ENCODE measurements at places on chromosomes 7 and 10.

DNA sequence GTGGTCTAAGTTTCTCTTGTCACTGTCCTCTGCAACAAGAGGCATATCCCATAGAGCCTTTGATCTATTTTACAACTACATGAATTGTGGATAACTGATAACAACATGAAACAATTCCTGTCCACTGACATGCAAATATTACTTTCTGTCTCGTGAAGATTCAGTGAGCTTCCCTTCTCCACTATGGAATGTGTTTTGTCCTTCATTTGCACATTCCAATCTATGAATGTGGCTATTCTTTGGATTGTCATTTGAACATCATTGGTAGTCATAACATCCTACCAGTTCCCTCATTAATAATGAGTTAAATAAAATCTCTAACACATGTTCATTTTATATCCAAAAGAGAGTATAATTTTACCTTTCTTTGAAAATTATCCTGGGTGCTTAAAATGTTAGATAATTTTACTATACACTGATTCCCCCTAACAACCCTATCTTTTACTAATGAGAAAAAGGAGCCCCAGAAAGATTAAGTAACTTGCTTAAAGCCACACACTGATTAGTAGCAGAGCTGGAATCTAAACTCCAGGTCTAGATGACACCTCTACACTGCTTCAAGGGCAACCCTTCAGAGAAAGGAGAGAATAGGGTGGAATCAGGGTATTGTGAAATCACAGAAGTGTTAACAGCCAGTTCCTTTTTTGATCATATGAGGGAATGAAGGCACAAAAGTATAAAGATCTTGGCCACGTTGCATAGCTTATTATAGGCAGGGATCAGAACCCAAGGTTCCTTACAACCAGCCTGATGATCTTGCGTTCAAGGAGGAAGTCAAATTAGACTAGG lies 39.1 kb downstream of the PDE1C start:
- DNase-seq, result no peak

DNA sequence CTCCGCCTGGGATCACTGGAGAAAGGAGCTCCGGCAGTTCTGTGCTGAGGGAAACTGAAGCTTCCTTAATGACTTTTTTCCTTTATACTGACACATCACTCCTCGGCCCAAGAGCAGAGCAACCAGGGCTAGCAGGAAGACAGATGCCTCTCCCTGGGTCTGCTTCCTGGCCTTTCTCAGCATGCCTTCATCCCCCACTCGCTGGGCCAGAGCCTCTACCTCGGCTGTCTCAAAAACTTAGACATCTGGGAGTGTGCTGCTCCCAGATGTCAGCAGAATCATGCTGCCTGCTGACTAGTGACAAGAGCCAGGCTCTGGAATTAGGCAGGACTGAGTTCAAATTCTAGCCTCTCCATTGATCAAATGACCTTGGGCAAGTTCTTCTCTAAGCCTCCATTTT lies 24.4 kb upstream of the LRRC4 start:
- no peak for DNase-seq

DNA sequence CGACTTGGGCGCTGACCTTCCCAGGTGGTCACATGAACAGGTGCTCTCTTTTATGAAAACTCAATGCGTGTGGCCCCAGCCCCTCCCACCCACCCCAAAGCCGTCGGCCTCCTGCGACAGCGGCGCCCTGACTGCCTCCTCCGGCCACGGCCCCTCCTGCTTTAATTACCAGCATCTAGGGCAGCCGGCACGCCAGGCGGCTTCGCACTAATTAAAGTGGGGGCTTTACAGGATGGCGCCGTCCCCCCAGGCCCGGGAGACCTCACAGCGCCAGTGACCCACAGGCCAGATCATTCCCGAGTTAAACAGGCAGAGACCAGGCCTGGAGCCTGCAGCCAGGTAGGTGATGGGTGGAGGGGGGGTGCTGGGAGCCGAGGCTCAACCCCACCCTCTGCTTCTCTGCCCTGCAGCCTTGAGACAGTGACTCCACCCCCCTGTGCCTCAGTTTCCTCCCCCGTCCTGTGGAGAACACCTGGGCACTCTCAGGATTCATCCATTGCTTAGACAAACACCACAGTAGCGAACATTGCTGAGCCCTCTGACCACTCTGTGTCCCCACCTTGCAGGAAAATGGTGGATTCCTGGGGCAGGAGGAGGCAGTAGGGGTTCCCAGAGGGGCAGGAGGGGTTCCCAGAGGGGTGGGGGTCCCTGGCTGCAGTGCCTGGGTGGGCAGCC lies 100.8 kb downstream of the MICALL2 start:
- DNase-seq, result no peak

DNA sequence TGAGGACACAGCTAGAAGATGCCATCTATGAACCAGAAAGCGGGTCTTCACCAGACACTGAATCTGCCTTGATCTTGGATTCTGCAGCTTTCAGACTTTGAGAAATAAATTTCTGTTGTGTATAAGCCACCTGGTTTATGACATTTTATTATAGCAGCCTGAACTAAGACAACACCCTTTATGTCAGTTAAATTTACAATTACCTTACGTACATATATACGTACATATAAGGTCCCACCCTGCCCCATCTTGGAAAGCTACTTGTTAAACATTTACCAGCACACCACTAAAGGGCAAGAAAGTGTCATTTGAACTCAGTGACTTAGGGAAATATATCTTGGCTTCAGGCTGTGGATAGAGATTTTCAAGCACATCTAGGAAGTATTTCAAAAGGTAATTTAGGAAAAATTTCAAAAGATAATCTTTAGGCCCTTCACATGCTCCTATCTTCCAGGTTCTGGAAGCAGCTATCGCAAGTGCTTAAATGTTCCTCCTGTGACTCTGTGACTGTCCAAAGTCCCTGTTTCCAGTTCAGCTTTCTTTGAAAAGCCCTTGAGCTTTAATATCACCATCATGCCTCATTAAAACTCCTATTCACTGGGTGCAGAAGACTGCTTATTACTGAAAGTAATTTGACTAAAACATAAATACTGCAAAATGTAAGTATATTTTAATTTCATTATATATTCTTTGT lies 9.6 kb upstream of the SRI start:
- DNase-seq, result no peak

GRCh38 chr10:10394933-10395658 lies 622.6 kb upstream of the CELF2 start:
- DNase-seq, result no peak

- no peak for DNase-seq
Measured at GRCh38 chr7:77531038-77531437, 6.1 kb upstream of the PTPN12 start.

- DNase-seq, result no peak
Measured at GRCh38 chr7:37287131-37287855, 161.4 kb downstream of the ELMO1 start.
